Upper lobe of left lung (tissue), 6 donors: ENCODE measurements at places on chromosomes 3 and 15. TPM values are rescaled to one million over a fixed set of nuclear protein-coding genes. Genes with fewer than 3 reads are reported as not detected.

The TTLL13 gene
- not detected for total RNA-seq

DNA sequence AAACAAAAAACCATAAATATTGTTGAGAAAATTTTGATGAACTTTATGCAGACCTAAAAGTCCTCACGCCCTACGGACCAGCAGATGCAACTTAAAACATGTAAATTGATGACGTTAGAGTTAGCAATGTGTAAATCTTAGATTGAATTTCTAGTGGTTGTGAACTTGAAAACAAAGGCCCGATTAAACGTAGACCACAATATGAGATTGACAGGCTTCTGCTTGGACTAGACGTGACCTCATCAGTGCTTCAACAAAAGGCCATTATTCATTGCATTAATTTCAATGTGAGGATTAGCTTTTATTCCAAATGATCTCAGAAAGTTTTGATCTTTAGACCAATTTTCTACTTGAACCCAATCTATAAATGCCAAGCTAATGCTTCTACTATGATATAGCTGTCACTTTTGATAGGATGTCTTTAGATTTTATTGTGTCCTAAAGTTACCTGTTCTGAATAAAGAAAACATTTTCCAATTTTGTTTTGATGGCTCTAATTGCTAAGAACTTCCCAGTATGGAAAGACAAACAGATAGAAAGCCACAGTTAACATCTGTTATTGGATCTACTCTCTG is 55.4 kb upstream of the SPPL2A start:
- no peak overlapping the region for H3K4me3 ChIP-seq
- H3K4me1 ChIP-seq, result no peaks in the 10 kb centered on the region
- no peaks in the 10 kb centered on the region for H3K27me3 ChIP-seq
- no peaks in the 10 kb centered on the region for H3K36me3 ChIP-seq
- no peak for DNase-seq

The LTK gene
- total RNA-seq, result 2.8 TPM

- no peaks in the 10 kb centered on the region for H3K27me3 ChIP-seq
- H3K4me3 ChIP-seq, result no peak overlapping the region
- DNase-seq, result no peak
- H3K4me1 ChIP-seq, result no peaks in the 10 kb centered on the region
- no peaks in the 10 kb centered on the region for H3K36me3 ChIP-seq
- H3K27ac ChIP-seq, result no peak overlapping the region
Observed at GRCh38 chr3:4147556-4148118, 155.5 kb upstream of the SETMAR start.

DNA sequence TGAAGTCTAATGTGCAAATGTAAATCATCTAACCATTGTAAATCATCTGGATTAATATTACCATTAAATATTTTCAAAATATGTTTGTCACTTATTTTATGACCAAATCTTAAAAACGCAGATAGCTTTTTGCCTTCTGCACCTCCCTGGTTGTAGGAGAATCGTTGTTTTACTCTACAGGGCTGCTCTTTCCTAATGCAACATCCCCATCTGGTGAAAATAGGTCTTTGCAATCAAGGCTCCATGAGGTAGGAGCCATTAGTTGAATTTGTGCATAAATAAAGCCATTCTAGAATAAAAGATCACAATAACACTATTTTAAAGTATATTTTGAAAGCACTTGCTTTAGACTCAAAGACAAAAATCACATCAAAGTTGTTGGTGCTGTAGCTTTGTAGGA is 535.6 kb upstream of the AGTR1 start:
- no peak overlapping the region for H3K27ac ChIP-seq
- H3K27me3 ChIP-seq, result no peaks in the 10 kb centered on the region
- no peak overlapping the region for H3K4me3 ChIP-seq
- no peaks in the 10 kb centered on the region for H3K4me1 ChIP-seq
- H3K36me3 ChIP-seq, result no peaks in the 10 kb centered on the region
- no peak for DNase-seq

GRCh38 chr3:15926871-15927270 is 129.1 kb upstream of the ANKRD28 start:
- H3K27me3 ChIP-seq, result no peaks in the 10 kb centered on the region
- no peak overlapping the region for H3K27ac ChIP-seq
- H3K36me3 ChIP-seq, result no peaks in the 10 kb centered on the region
- no peaks in the 10 kb centered on the region for H3K4me1 ChIP-seq
- no peak overlapping the region for H3K4me3 ChIP-seq
- DNase-seq, result no peak

GRCh38 chr3:161081633-161082032 is 23.5 kb downstream of the B3GALNT1 start:
- peaks cover 3% of the 10 kb centered on the region for H3K36me3 ChIP-seq
- H3K27ac ChIP-seq, result no peak overlapping the region
- peaks cover 3% of the 10 kb centered on the region for H3K4me1 ChIP-seq
- H3K4me3 ChIP-seq, result no peak overlapping the region
- H3K27me3 ChIP-seq, result no peaks in the 10 kb centered on the region

The TIPARP gene
- 84.7 TPM for total RNA-seq

GRCh38 chr15:86850939-86851338 is 771.3 kb downstream of the AGBL1 start:
- H3K36me3 ChIP-seq, result no peaks in the 10 kb centered on the region
- no peaks in the 10 kb centered on the region for H3K4me1 ChIP-seq
- no peaks in the 10 kb centered on the region for H3K27me3 ChIP-seq
- no peak overlapping the region for H3K4me3 ChIP-seq

DNA sequence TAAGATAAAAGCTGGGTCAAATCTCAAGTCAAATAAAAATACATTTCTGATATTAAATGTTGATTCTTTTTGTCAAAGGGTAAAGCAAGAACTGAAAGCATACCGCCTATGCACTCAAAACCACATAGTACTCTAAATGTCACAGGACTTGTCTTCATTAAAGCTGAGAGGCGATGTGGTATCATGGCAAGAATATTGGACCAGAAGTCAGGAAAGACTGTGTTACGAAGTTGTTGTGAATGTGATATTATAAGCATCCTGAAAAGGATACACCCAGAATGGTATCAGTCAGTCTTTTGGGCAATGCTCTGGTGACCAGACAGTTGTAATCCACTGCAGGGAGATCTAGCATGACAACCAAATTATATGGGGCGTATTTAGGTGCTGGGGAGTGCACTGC is 33.8 kb downstream of the TIGIT start:
- no peak for DNase-seq
- H3K4me3 ChIP-seq, result no peak overlapping the region
- H3K27me3 ChIP-seq, result no peaks in the 10 kb centered on the region

- H3K27me3 ChIP-seq, result no peaks in the 10 kb centered on the region
- H3K4me1 ChIP-seq, result no peaks in the 10 kb centered on the region
- no peaks in the 10 kb centered on the region for H3K36me3 ChIP-seq
- no peak for DNase-seq
- no peak overlapping the region for H3K4me3 ChIP-seq
- H3K27ac ChIP-seq, result no peak overlapping the region
Observed at GRCh38 chr3:28139967-28140634, 101.3 kb upstream of the CMC1 start.

The CCR3 gene
- total RNA-seq, result not detected

The MPI gene
- total RNA-seq, result 28.0 TPM

The B3GNT5 gene
- 36.9 TPM for total RNA-seq

The SLC27A2 gene
- total RNA-seq, result 2.5 TPM

DNA sequence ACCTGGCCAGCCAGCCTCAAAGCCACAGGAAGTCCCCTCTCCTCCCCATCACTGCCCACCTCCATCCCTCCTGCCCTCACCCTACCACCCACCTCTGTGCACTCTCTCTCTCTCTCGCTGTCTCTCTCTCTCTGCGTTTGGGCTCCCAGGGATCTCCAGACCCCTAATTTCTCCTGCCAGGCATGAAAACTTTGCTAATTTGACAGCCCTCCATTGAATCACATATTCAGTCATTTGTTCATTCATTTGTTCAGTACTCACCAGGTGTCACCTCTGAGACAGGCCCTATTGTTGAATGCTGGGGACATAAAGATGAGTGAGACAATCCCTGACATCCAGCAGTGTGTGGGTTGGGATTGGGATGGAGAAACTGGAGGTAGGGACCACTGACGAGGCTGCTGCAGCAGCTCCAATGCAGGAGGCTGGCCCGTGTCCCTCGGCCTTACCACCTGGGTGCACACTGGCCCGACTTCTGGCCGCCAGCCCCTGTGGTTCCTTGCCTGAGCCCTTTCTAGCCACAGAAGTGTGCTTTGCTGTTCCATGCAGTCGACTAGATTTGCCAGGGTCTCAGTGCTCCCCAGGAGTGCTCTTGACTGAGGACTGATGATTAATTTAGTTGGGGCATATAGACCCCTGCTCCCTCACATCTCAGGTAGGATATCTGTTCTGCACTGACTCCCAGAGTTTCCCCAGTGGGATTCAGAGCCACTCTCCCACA is 38.6 kb upstream of the TSEN2 start:
- H3K27me3 ChIP-seq, result no peaks in the 10 kb centered on the region
- H3K4me1 ChIP-seq, result no peaks in the 10 kb centered on the region
- H3K36me3 ChIP-seq, result no peaks in the 10 kb centered on the region
- H3K27ac ChIP-seq, result no peak overlapping the region

DNA sequence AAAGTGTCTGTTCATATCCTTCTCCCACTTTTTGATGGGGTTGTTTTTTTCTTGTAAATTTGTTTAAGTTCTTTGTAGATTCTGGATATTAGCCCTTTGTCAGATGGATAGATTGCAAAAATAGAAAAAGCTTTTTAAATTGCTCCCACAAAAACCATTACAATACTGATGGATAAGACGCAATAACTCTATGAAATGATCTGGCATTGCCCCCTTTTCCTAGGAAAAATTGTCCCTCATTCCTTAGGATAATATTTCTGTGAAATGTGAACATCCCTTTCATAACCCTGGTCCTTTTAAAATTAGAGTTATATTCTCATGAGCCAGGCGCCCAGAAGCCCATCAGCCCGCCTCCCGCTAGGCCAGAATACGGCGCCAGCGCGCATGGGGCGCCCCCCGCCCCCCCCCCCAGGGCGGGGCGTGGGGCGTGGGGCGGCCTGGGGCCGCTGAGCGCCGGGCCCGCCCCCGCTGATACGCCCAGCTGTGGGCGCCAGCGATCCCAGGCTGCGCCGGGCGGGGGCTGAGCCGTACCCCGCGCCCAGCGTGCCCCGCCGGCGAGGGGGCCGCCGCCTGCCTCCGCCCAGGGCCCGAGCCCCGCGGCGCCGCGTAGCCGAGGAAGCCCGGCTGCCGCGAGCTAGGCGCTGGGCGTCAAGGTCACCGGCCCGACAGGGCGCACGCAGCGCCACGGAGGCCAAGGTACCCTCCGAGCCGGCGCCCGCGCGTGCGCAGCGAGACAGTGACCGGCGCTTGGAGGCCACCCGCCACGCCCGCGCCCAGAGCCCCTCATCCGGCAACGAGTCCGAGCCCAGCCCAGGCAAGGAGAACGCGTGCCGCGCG is 11.1 kb upstream of the ROPN1B start:
- H3K4me3 ChIP-seq, result peak overlapping the region; percentile 20
- H3K27me3 ChIP-seq, result peaks cover 12% of the 10 kb centered on the region
- H3K36me3 ChIP-seq, result no peaks in the 10 kb centered on the region

The TGM4 gene
- not detected for total RNA-seq

GRCh38 chr3:77096966-77097890 is 57.3 kb downstream of the ROBO2 start:
- no peak overlapping the region for H3K4me3 ChIP-seq
- H3K4me1 ChIP-seq, result no peaks in the 10 kb centered on the region
- H3K36me3 ChIP-seq, result no peaks in the 10 kb centered on the region

- peaks cover 24% of the 10 kb centered on the region for H3K4me1 ChIP-seq
- no peaks in the 10 kb centered on the region for H3K27me3 ChIP-seq
- no peak overlapping the region for H3K4me3 ChIP-seq
- DNase-seq, result peak; percentile 44
- no peaks in the 10 kb centered on the region for H3K36me3 ChIP-seq
Observed at GRCh38 chr3:46897829-46898320, 20.4 kb downstream of the PTH1R start.

The SLC24A5 gene
- not detected for total RNA-seq

The NR1I2 gene
- total RNA-seq, result 0.46 TPM

- DNase-seq, result no peak
- peak overlapping the region; percentile 64 for H3K27ac ChIP-seq
- peaks cover 31% of the 10 kb centered on the region for H3K4me1 ChIP-seq
Observed at GRCh38 chr15:85443593-85444087, 63.2 kb downstream of the AKAP13 start.
